Hematopoietic multipotent progenitor cell treated with erythropoietin and hydrocortisone succinate and interleukin-3 and kit ligand, for 8 days (in vitro differentiated cells): ENCODE measurements at places on chromosomes 5 and 9.

DNA sequence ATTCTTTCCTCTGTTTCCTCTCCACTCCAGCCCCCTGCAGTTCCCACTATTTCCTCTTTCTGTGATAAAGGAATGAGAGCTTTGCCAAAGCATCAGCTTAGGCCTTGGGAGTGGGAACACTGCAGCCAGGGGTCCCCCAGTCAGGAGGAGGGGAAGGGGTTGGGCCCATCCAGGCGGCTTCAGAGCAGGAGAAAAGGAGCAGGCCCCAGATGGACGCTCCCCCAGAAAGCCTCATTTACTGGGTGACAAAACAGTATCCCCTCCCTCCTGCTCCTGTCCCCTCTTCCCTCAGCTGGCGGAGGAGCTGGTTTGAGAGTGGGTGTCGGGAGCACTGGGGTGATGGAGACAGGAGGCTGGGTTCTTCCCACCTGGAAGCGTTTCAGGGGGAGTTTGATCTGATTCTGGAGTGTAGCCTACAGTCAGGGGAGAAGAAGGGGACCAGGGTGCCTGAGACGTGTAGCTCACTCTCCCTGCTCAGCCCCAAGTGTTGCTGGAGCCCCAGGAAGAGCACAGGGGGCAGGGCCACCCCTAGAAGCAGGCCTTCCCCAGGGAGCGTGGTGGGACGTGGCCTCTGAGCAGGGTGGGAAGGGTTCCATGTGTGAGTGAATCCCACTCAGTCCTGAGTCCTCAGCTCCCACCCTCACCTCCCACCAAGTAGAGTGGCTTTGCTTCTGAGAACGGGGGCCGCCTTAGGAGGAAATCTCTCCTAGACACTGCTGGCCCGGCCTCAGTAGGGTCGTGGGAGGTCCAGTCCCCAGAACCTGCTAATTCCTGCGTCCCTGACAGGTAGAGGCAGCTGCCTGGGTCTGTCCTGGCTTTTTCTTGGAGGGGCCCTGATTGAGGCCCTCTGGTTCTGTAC is 173.1 kb downstream of the CACNA1B start:
- no peak for DNase-seq

DNA sequence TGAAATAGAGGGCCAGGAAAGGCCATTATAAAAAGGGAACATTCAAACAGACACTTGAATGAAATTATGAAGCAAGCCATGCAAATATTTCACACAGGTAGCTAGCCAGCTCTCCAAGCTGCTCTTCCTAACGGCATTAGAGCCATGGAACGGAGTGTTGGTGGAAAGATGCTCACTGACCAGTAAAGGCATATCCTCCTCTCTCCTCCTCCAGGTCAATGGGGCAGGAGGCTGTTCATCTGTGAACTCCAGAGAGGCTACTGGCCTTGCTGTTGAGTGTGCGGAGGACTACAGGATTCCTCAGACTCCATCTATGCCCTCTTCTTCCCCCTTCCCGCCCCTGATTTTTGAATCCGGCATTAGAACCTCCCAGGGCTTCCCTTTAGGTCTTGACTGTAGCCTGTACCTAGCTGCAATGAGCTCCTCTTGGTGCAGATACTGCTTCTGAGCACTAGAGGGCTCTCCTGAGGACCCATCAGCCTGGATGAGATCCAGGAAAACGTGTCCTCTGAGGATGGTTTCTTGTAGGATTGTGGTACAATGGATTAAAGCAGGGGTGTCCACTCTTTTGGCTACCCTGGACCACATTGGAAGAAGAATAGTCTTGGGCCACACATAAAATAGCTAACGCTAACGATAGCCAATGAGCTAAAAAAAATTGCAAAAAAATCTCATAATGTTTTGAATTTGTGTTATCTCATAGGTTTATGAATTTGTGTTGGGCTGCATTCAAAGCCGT is 162.2 kb downstream of the SREK1 start:
- DNase-seq = peak; percentile 80

GRCh38 chr5:154756868-154757813 is 2.0 kb downstream of the LARP1 start:
- peak; percentile 57 for DNase-seq

GRCh38 chr5:150342583-150342982 is 14.9 kb upstream of the TCOF1 start:
- no peak for DNase-seq

DNA sequence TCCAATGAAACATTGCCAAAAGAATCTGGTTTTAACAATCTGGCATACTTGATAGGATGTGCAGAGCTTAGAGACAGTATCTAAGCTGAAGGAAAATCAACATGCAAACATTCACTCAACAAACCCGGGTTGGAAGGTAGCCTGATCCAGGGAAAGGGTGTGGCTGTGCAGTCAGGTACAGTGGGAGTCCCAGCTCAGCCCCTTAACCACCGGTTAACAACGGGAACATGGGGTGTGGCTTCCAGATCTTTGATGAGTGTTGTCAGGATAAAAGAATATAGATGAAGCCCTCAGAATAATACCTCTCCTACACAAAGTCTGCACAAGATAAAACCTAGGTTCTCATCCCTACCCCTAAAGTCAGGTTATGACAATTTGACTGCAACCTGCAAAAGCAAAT is 127.3 kb downstream of the CDK5RAP2 start:
- DNase-seq = no peak

DNA sequence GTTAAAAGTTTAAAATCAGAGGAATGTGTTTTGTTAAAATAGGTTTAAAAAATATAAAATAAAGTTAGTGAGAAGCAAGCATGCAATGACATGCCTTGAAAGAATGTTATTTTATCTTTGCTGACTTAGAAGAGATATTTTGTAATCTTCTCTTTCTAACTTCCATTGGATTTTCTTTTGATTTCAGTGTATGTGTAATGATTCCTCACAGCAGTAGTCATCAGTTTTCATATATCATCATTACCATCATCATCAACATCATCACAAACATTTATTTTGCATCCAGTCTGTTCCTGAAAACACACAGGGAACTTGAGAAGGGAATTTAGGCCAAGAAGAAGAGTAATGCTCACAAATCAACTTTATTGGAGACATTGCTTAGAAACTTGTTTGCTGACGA is 699.6 kb downstream of the TAF11L14 start:
- no peak for DNase-seq

- peak; percentile 66 for DNase-seq
These were observed 45.6 kb downstream of the AOPEP start for GRCh38 chr9:94772144-94772543.

- no peak for DNase-seq
These were observed 73.9 kb upstream of the EFNA5 start for GRCh38 chr5:107744418-107745330.

- DNase-seq = no peak
These were observed 1024.8 kb downstream of the TLE1 start for GRCh38 chr9:80664327-80665210.

GRCh38 chr5:150341331-150341730 is 16.2 kb upstream of the TCOF1 start:
- no peak for DNase-seq

GRCh38 chr9:15104826-15105420 is 194.7 kb upstream of the FREM1 start:
- DNase-seq = peak; percentile 61

DNA sequence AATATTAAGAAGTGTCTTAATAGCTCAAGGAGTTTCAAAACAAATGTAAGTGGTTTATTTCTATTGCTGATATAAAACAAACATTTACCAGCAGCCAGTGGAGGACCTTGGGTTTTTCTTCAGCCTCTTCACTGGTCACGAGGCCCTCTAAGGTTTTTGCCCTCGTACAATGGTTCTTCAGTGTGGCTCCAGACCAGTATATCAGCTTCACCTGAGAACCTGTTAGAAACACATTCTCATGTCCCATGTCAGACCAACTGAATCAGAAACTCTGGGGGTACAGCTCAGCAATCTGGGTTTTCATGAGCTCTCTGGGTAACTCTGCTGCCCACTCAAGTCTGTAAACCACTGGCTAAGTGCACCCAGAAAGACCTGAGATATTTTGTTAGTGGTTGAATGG is 12.9 kb downstream of the WWC1 start:
- DNase-seq = no peak

DNA sequence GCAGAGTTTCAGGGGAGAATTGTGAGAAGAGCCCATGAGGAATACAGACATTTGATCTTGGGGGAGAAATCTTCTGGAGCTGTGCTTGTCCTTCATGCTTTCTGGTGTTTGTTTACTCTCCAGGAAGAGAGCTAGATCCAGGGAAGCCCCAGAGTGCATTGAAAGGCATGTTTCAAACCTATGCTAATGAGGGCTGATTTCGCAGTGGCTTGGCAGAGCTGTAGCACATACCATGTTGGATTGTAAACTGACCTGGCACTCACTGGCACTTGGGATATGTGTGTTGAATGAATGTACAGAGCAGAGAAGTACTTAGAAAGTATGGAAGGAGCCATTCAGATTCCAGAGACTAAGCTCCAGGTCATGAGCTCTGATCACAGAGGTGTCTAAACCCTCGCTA is 30.9 kb downstream of the TNFSF8 start:
- DNase-seq = no peak

GRCh38 chr5:110517396-110517795 is 209.1 kb downstream of the TMEM232 start:
- no peak for DNase-seq

DNA sequence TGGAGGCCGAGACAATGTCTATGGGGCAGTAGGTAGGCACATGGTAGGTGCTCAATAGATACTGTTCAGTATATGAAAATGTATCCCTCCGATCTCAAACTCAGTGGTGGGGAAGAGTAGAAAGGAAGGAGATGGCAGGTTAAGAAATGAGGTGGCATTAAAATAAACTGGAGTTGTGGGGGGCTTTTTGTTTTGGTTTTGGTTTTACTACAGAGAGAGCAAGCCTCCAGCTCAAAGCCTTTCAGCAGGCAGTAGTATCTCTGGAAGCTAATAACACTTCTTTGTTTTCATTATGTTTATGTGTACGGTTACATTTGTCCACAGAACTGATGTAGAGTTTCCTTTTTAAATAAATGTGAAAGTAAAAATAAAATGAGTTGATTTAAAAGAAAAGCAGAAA is 8.6 kb downstream of the MFAP3 start:
- no peak for DNase-seq
